Testis (tissue), 5 donors: ENCODE measurements at places on chromosomes 13 and 19. TPM values are rescaled to one million over a fixed set of nuclear protein-coding genes. Genes with fewer than 3 reads are reported as not detected.

- no peak for DNase-seq
- no peaks in the 10 kb centered on the region for H3K4me1 ChIP-seq
- H3K4me3 ChIP-seq, result no peak overlapping the region
- H3K27ac ChIP-seq, result no peak overlapping the region
- H3K27me3 ChIP-seq, result no peaks in the 10 kb centered on the region
Observed at GRCh38 chr19:33691736-33692135, 70.0 kb downstream of the CHST8 start.

DPF1 gene
- 6.4 TPM for total RNA-seq

- H3K4me1 ChIP-seq, result no peaks in the 10 kb centered on the region
- DNase-seq, result no peak
- H3K4me3 ChIP-seq, result no peak overlapping the region
- H3K27me3 ChIP-seq, result no peaks in the 10 kb centered on the region
- H3K36me3 ChIP-seq, result no peaks in the 10 kb centered on the region
Observed at GRCh38 chr13:70604448-70604847, 496.2 kb upstream of the KLHL1 start.

DNA sequence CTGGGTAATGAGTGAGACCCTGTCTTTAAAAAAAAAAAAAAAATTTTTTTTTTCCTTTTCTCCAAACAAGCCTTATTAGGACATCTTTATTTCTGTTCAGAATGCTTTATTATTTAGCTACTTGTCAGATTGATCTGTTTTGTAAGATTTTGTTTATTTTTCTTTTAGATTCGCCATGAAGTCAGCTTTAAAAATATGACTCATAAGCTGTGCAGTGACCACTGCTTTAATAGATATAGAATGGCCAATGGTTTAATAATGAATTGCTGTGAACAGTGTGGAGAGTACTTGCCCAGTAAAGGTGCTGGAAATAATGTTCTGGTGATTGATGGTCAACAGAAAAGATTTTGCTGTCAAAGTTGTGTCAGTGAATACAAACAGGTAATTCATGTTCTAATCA lies 47.7 kb downstream of the ZMYM2 start:
- no peak overlapping the region for H3K4me3 ChIP-seq
- no peaks in the 10 kb centered on the region for H3K27me3 ChIP-seq
- H3K27ac ChIP-seq, result no peak overlapping the region
- peaks cover 3% of the 10 kb centered on the region for H3K4me1 ChIP-seq
- no peak for DNase-seq

- H3K27me3 ChIP-seq, result no peaks in the 10 kb centered on the region
- H3K27ac ChIP-seq, result no peak overlapping the region
- H3K36me3 ChIP-seq, result no peaks in the 10 kb centered on the region
- no peak overlapping the region for H3K4me3 ChIP-seq
- H3K4me1 ChIP-seq, result peaks cover 6% of the 10 kb centered on the region
Observed at GRCh38 chr13:46648166-46648607, 95.2 kb downstream of the LRCH1 start.

DNA sequence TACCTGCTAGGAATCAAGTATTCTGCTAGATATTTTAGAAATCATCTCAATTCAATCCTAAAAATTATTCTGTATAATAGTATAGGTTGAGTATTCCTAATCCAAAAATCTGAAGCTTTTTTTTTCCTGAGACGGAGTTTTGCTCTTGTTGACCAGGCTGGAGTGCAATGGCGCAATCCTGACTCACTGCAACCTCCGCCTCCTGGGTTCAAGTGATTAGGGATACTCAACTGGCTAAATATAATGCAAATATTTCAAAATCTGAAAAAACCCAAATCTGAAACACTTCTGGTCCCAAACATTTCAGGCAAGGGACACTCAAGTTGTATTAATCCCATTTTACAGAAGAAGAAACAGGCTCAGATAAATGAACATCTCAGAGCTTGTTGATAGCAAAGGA lies 17.2 kb upstream of the USPL1 start:
- H3K4me1 ChIP-seq, result no peaks in the 10 kb centered on the region
- H3K27me3 ChIP-seq, result no peaks in the 10 kb centered on the region
- no peak for DNase-seq
- H3K36me3 ChIP-seq, result no peaks in the 10 kb centered on the region

KLK4 gene
- total RNA-seq, result 0.31 TPM
